CD8-positive, alpha-beta memory T cell (primary cell): ENCODE measurements at places on chromosomes 13 and 19. TPM values are rescaled to one million over a fixed set of nuclear protein-coding genes. Genes with fewer than 3 reads are reported as not detected.
A peak's percentile ranks its signal among the peaks of the same experiment; 100 is the strongest.

IFT88 gene
- 4.2 TPM for total RNA-seq

DMKN gene
- total RNA-seq: 1.7 TPM

SBSN gene
- not detected for total RNA-seq

ZFR2 gene
- total RNA-seq: 0.57 TPM

ZNF607 gene
- 8.8 TPM for total RNA-seq

SYNGR4 gene
- total RNA-seq: not detected

DNA sequence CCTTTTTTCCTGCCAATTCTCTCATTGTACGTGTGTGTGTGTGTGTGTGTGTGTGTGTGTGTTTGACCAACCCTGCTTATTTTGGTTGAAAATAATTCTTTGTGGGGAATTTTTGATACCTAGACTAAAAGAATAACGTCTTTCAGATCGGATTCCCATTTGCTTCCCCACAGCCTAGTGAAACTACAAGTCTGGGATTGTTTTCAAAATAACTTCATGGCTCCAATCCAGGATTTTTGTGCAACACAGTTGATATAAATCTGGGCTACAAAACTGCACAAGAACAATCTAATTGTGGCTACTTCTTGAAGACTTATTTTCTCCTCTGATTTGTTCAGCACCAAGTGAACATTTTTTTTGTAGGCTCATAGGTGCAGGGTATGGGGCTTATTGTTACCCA is 332.8 kb upstream of the MIR17HG start:
- DNase-seq: no peak
- H3K36me3 ChIP-seq: no peaks in the 10 kb centered on the region
- no peaks in the 10 kb centered on the region for H3K27me3 ChIP-seq
- no peaks in the 10 kb centered on the region for H3K4me1 ChIP-seq

DNA sequence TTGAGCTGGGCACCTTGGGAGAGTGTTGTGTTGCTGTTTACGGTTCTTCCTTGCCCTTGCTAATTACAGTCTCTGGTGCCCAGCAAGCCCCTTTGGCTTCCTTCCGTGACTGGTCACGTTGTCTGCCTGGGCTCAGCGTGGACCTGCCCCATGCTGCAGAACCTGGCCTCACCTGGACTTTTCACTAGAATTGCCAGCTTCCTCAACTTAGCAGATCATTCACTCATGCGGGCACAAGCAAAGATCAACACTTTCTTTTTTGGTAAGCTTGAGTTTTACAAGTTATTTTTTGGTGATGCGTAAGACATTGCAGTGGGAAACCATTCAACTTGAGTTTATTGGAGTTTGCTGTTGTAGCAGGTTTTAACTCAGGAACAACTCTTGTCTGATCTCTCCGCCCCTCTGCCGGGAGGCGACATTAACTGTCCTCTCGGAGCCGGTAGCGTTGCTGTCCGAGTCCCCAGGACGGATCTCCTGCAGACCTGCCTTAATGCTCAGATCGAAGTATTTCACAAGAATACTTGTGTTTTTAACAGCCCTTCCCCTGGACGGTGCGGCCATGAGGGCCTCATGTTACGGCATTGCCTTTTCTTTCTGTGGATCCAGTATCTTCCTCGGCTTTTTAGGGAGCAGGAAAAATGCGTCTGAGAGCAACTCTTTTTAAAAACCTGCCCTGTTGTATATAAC is 15.7 kb upstream of the TEX29 start:
- no peaks in the 10 kb centered on the region for H3K4me1 ChIP-seq
- H3K27me3 ChIP-seq: no peaks in the 10 kb centered on the region
- no peak for DNase-seq
- no peak overlapping the region for H3K4me3 ChIP-seq
- H3K36me3 ChIP-seq: peaks cover 33% of the 10 kb centered on the region
- H3K27ac ChIP-seq: no peak overlapping the region

DNA sequence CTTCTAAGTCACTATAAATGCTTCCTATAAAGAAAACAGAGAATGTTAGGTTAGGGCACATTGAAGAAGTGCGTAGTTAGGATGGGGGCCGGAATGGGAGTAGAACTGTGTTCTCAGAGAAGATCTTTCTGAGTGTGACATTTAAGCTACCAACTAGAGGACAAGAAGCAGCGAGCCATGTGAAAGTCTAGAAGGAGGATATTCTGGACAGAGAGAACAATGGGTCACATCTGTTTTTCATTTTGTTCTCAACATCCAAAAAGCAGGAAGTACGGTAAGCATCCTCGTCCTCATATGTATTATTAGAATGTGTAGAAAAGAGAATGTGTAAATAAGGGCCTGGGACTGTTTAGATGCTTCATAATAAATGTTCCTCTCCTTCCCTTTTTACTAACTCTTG is 44.5 kb upstream of the PARP4 start:
- no peak overlapping the region for H3K27ac ChIP-seq
- DNase-seq: no peak
- no peaks in the 10 kb centered on the region for H3K4me1 ChIP-seq
- H3K36me3 ChIP-seq: no peaks in the 10 kb centered on the region
- H3K27me3 ChIP-seq: peaks cover 6% of the 10 kb centered on the region

GRCh38 chr13:33933810-33934209 is 115.9 kb downstream of the RFC3 start:
- DNase-seq: no peak
- no peaks in the 10 kb centered on the region for H3K4me1 ChIP-seq
- H3K36me3 ChIP-seq: no peaks in the 10 kb centered on the region

GRCh38 chr19:47615230-47615629 is 6.3 kb downstream of the BICRA start:
- H3K4me3 ChIP-seq: no peak overlapping the region
- H3K4me1 ChIP-seq: peaks cover 22% of the 10 kb centered on the region
- DNase-seq: no peak
- H3K27ac ChIP-seq: no peak overlapping the region
- H3K36me3 ChIP-seq: no peaks in the 10 kb centered on the region
- H3K27me3 ChIP-seq: no peaks in the 10 kb centered on the region

DNA sequence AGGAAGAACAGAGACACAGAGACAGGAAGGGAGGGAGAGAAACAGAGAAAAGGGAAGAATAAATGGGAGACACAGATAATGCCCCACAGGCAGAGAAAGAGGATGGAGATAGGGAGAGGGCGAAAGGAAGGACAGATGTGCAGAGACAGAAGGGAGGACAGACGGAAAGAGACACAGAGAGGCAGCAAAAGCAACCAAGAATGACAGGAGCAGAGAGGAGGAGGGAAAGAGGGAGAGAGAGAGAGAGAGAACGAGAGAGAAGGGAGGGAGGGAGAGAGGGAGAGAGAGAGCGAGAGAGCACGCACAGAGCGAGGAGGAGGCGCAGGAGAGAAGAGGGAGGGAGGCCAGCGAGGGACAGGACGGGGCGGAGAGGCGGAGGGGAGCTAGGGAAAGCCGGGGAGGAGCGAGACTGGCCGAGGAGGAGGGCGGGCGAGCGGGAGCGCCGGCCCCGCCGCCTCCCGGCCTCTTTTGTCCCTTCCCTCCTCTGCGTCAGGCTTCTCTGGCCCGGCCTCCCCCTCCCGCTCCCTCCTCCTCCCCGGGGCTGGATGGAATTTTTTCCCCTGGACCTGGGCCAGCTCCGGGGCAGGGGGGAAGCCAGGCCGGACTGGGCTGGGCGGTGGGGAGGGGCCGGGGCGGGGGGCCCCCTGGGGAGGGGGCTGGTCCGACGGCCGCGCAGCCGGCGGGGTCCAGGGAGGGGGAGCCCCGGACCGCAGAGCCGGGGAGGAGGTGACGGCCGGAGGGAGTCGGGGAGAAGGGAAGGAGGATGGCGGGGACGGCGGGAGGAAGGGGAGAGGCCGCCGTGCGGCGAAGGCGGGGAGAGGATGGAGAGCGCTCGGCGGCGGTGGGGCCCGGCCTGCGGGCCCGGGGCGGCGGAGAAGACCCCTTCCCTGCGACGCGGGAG is 4.2 kb upstream of the SPACA6 start:
- H3K36me3 ChIP-seq: no peaks in the 10 kb centered on the region
- no peak for DNase-seq
- H3K27me3 ChIP-seq: peaks cover 5% of the 10 kb centered on the region

DNA sequence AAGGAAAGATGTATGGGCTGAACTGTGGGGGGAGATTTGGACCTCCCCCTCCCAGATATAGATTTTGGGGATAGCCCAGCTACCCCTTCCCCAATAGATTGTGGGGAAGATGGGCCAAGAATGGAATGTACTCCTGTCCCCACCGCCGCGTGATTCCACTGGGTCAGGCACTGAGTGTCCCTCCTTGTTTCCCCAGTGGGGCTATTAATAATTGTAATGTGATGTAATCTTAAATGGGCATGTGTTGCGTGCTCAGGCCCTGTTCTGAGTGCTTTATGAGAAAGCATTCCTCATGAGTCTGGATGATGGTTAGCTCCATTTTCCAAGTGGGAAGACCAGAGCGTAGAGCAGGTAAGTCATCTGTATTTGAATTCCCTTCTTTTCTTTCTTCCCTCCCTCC is 1.4 kb downstream of the PSMD8 start:
- H3K4me3 ChIP-seq: peak overlapping the region; percentile 89
- peak overlapping the region; percentile 91 for H3K27ac ChIP-seq
- no peak for DNase-seq
- peaks cover 21% of the 10 kb centered on the region for H3K4me1 ChIP-seq
- peaks cover 32% of the 10 kb centered on the region for H3K36me3 ChIP-seq

- H3K4me3 ChIP-seq: peak overlapping the region; percentile 94
- peaks cover 29% of the 10 kb centered on the region for H3K36me3 ChIP-seq
- no peaks in the 10 kb centered on the region for H3K27me3 ChIP-seq
- DNase-seq: no peak
Observed at GRCh38 chr19:19319732-19320360, 463 bp downstream of the SUGP1 start.

- H3K4me3 ChIP-seq: no peak overlapping the region
- H3K27me3 ChIP-seq: peaks cover 9% of the 10 kb centered on the region
- peaks cover 5% of the 10 kb centered on the region for H3K4me1 ChIP-seq
- H3K36me3 ChIP-seq: no peaks in the 10 kb centered on the region
- H3K27ac ChIP-seq: no peak overlapping the region
Observed at GRCh38 chr19:33906578-33907335, 110.1 kb downstream of the KCTD15 start.

DNA sequence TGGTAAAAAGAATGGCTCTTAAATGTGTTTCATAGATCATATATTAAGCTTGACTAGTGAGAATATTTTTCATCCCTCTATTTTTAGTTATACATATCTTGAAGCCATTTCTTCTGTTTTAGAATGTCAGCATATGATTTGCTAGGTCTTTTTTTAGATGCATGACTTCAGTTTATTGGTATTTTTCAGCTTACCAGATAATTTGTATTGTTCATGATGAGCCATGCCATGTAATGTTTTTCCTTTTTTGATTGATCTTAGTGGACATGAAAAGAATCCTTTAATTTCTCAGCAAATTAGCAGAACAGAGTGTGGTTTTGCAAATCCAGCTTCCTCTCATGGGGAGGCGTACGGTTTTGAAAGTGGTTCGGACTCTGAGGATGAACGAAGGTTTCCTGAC is 168.5 kb downstream of the LMO7 start:
- no peak overlapping the region for H3K4me3 ChIP-seq
- no peaks in the 10 kb centered on the region for H3K27me3 ChIP-seq
- no peak for DNase-seq
- no peaks in the 10 kb centered on the region for H3K36me3 ChIP-seq
- H3K4me1 ChIP-seq: peaks cover 20% of the 10 kb centered on the region

GRCh38 chr13:53032849-53033248 is 4.2 kb downstream of the OLFM4 start:
- H3K27me3 ChIP-seq: no peaks in the 10 kb centered on the region
- no peak for DNase-seq
- no peak overlapping the region for H3K4me3 ChIP-seq
- no peaks in the 10 kb centered on the region for H3K4me1 ChIP-seq
- no peak overlapping the region for H3K27ac ChIP-seq

- H3K27ac ChIP-seq: no peak overlapping the region
- H3K27me3 ChIP-seq: peaks cover 27% of the 10 kb centered on the region
- no peak overlapping the region for H3K4me3 ChIP-seq
- DNase-seq: peak; percentile 20
Observed at GRCh38 chr19:46269101-46269500, 27.7 kb upstream of the HIF3A start.

DNA sequence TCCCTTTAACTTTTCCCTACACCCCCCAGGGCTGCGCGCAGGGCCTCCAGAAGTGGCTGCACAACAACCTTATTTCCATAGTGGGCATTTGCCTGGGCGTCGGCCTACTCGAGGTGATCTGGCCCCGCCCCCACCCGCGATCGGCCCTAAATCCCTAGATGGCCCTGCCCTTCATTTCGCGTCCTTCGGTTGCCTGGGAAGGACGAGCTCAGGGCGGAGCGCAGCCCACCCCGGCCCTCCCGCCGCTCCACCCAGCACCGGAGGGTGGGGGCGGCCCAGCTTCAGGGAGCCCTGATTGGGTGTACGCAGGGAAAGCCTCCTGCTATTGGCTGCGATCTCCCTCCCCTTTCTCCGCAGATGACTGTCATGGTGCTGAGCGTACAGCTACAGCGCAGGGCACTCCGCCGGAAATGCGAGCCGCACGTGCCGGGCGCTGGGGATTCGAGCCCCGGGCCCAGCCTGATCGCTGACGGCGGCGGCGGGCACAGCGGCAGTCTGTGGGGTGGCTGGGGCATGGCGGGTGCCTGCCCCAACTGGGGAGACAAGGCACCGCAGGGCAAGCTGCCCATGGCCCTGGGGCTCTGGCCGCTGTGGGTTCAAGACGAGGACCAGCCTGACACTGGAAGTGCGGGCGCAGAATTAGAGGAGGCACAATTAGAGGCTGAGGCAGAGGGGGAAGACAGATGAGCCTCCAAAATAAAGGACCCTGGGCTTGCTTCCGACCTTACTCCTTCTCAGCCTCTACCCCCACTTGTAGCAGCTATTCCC is 4.3 kb downstream of the CD37 start:
- no peak overlapping the region for H3K4me3 ChIP-seq
- H3K27me3 ChIP-seq: no peaks in the 10 kb centered on the region
- no peak overlapping the region for H3K27ac ChIP-seq
- DNase-seq: no peak
- H3K4me1 ChIP-seq: peaks cover 26% of the 10 kb centered on the region

DNA sequence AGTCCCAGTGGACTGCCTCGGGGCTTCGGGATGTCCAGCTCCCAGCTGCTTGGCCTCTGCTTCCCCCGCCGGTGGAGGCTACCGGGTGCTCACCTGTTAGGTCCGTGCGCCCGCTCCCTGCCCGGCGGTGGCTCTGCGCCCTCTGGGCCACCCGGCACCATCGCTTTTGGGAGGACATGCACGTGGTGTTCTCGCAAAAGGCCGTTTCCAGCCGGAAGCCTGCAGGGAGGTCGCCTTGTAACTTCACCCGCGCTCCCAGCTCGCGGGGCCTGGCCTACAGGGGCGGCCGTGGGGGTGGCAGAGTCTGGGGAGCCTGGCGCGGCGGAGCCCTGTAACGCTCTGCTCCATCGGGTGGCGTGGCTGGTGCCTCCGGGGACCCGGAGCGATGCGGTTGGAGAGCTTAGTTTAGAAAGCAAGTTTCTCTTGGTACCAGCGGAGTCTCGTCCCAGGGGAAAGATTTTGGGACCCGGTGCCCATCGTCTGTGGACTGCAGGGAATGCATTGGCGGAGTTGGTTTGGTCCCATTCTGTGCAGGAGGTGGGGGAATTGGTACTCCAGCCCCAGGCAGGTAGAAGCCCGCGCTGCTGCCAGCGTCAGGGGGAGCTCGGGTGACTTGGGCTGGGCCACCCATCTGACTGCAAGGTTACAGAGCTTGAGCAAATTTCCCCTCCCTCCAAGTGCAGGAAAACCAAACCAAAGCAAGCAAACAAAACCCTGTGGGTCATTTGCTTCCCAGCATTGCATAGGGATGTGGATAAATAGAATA is 673 bp downstream of the SPATA13 start:
- no peaks in the 10 kb centered on the region for H3K36me3 ChIP-seq
- peak overlapping the region; percentile 76 for H3K4me3 ChIP-seq
- no peak overlapping the region for H3K27ac ChIP-seq
- H3K4me1 ChIP-seq: peaks cover 12% of the 10 kb centered on the region
- peaks cover 6% of the 10 kb centered on the region for H3K27me3 ChIP-seq
